ENCODE measurements at places on chromosomes 7 and 10.

DNA sequence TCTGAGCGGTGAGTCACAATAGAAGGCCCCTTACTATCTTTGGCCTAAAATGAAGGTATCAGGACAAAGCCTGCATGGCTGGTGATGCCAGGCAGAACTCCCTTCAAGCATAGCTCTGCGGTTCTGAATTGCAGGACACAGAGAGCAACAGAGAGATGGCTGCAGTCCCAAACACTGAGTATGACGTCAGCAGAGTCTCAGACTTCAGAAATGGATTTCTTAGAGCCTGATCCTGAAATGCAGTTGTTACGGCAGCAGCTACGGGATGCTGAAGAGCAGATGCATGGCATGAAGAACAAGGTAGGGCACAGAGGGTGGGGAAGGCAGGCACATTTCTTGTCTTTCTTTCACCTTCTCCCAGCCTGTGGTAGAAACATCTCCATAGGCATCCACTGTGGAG lies 13.5 kb downstream of the CCDC136 start:
- no peak for DNase-seq

- no peak for DNase-seq
Measured at GRCh38 chr7:154195266-154195665, 143.1 kb downstream of the DPP6 start.

GRCh38 chr10:200405-200804 lies 65.2 kb downstream of the ZMYND11 start:
- DNase-seq, result no peak

GRCh38 chr10:107002068-107002467 lies 162.4 kb downstream of the SORCS1 start:
- no peak for DNase-seq

- peak; percentile 57 for DNase-seq
Measured at GRCh38 chr7:5596046-5596895, 172.6 kb upstream of the TNRC18 start.

- no peak for DNase-seq
Measured at GRCh38 chr7:71363223-71363622, 231.3 kb downstream of the GALNT17 start.

- DNase-seq, result no peak
Measured at GRCh38 chr7:137439829-137440825, 96.6 kb upstream of the PTN start.

DNA sequence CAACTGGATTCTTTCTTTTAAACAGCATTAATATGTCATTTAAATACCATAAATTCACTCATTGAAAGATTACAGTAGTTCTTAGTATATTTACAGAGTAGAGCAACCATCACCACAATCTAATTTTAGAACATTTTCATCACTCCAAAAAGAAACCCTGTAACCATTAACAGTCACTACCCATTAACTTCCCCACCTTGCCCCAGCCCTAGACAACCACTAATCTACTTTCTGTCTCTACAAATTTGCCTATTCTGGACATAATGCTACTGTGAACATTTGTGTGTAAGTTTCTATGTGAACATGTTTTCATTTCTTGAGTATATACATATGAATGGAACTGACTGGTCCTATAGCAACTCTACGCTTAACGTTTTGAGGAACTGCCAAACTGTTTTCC lies 42.4 kb downstream of the P4HA1 start:
- no peak for DNase-seq

DNA sequence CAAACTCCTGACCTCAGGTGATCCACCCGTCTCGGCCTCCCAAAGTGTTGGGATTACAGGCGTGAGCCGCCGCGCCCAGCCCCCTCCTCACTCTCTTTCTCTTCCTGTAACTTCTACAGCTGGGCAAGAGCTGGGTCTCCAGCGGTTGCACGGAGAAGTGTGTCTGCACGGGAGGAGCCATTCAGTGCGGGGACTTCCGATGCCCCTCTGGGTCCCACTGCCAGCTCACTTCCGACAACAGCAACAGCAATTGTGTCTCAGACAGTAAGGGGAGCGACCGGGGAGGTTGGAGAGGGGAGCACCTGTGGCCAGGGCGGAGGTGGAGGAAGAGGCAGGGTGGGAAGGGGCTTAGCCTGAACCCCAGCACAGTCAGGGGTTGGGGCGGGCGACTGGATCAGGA lies 41.4 kb downstream of the EPHB4 start:
- no peak for DNase-seq

DNA sequence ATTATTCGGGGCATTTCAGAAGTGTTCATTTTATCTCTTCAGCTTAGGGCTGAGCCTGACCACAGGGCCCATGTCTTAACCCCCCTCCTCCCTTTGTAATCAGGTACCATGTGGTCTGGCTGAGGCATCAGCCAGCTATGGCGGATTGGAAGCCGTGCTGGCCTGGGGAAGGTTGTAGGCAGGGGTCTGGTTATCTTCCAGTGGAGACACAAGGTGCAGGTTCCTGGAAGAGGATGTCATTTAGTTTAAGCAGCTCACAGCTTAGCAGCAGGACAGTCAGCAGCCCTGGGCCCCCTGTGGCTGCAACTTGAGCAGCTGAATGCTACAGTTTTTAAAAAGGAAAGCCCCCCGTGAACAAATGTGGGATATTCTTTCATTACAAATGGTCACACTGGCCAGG lies 22.1 kb downstream of the BAG3 start:
- no peak for DNase-seq

GRCh38 chr10:5904227-5904626 lies 14.2 kb downstream of the FBH1 start:
- DNase-seq, result no peak

- no peak for DNase-seq
Measured at GRCh38 chr7:70596598-70596913, 535.4 kb upstream of the GALNT17 start.

DNA sequence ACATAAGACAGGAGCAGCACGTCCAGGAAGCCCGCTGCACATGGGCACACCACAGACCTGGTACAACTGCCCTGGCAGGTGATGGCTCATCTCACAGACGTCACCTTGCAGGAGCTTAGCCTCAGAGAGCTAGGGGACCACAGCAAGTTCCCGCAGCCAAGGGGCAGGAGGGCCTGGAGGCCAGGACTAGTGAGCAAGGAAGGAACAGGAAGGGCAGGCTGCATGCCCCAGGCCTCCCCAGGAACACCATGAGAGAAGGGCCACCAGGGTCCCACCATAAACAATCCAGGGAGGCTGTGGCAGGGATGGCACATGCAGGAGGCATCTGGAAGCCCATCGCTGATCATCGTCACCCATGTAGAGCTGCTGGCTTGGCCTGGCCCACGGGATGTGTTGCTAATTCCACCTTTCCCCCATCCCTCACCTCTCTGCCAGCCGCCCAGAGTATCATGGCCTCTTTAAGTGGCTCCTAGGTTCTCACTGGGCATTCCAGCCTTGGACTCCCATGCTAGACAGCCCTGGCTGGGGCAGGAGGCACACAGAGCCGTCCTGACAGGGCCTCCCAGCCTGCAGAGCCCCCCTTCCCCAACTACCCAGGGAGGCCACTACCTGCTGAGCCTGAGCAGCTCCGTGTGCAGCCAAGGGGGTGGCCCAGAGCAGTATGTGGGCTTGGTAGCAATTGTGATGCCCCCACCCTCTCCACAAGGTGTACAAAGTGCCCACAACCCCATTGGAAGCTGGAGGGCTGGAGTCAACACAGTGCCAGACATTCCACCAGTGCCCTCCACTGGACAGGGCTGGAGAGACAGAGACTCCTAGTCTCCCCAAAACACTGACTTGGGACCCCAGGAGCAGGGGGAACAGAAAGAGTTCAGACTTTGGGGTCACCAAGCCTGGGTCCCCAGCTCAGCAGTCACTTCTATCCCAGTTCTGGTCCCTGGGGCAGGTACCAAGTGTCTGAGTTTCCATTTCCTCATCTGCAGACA lies 35.5 kb downstream of the GRID1 start:
- DNase-seq, result no peak

DNA sequence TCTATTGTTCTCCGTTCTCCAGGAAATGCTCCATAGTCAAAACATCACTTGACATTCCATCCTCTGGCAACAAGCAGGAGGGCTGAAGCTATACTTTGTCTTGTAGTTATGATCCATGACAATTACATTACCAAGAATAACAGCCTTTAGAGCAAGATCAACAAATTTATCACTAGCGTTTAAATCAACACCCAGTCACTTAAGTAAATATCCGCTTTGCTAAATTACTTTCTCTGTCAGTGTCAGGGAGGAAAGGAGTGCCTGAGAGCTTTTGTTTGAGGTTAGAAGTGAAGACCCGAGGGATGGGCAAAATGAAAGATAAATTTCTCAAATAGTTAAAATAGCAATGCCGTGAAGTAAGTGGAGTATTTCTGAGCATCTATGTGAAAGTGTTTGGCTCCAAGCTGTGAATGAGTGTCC lies 236.1 kb upstream of the BMPER start:
- DNase-seq, result no peak

- no peak for DNase-seq
Measured at GRCh38 chr10:1002425-1003006, 14.3 kb downstream of the GTPBP4 start.

- no peak for DNase-seq
Measured at GRCh38 chr7:45328403-45328981, 170.9 kb downstream of the RAMP3 start.

DNA sequence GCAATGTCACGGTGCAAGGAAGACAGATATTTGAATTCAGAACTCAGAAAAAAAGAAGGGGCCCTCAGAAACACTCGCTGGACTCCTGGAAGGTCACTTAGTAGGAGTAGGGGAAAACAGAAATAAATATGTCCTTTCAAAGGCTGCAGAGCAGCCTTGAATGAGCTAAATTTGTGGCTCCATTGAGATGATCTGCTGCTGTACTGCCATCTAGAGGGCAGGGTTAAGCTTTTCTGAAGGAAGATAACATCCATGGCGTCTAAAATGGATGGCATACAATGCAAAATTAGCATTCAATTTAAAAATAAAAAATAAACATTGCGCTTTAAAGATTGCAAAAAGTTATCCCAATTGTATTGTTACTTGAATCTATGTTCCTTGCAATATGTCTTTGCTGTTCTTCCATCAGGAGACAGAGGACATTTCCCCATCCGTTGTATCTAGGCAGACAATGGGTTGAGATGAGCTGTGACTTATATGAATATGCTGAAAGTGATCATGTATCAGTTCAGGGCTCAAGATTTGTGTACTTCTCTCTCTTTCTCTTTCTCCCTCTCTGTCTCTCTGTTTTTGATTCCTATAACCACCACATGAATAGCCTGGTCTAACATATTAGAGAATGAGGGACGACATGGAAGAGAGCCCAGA lies 642.2 kb downstream of the SH2D4B start:
- no peak for DNase-seq

DNA sequence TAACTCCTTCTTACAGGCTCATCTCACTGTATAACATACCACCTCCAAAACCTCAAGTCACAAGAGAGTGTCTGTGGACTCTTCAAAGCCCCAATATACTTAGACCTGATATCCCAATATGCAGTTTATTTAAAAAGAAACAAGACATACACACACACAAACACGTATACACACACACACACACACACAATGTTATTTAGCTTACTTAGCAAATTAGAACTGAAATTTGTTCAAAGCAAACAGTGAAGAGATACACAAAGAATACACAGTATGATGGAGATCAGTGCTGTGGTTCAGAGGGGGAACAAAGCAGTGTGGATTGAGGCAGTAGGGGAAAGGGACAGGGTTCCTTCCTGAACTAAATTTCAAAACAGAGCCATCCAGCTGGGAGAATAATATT lies 807.2 kb downstream of the IPMK start:
- DNase-seq, result no peak

- no peak for DNase-seq
Measured at GRCh38 chr7:47940088-47941013, 7.9 kb downstream of the PKD1L1 start.

GRCh38 chr10:79129361-79129997 lies 60.7 kb downstream of the ZMIZ1 start:
- no peak for DNase-seq

DNA sequence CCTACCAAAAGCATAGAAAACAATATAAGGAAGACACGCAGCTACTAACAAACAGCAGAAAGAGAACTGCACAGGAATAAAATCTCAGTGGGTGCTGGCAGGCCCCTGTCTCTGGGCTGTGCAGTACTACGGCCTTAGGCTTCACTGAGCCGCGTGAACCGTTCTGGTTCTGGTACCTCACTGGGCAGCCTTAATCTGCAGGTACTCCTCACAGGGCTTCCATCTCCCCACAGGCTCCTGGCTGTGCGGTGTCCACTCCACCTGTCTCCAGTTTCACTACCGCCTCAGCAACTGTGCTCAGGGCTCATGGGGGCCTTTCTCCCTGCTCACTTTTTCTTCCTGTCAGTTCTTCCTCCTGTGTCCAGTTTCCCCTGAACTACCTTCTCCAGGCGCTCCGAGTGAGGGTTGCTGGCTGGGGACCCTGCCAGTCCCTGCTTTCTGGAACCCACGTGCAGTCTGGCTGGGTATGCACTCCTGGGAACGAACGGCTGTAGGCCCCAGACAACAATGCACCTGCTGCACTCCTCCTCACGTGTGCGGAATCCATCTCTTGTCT lies 75.7 kb downstream of the VIPR2 start:
- DNase-seq, result no peak

DNA sequence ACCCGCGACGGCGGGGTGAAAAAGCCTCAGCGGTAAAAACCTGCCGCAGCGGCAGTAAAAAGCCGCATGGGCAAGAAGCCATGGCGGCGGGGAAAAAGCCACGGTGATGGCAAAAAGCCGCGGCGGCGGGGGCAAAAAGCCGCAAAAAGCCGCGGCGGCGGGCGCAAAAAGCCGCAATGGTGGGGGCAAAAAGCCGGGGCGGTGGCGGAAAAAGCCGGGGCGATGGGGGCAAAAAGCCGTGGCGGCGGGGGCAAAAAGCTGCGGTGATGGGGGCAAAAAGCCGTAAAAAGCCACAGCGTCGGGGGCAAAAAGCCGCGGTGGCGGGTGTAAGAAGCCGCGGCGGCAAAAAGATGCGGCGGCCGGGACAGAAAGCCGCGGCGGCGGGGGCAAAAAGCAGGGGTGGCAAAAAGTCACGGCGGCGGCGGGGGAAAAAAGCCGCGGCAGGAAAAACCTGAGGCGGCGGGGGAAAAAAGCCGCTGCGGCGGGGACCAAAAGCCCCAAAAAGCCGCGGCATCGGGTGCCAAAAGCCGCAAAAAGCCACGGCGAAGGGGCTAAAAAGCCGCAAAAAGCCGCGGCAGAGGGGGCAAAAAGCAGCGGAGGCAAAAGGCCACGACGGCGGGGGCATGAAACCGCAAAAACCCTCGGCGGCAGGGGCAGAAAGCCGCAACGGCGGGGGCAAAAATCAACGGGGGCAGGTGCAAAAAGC lies 488.5 kb downstream of the ZNF33B start:
- no peak for DNase-seq

Measured in stimulated activated CD4-positive, alpha-beta T cell treated with anti-CD3 and anti-CD28 coated beads, Interleukin-15, amount 100 ng/mL, for 1 hour (primary cell).